ENCODE measurements at places on chromosomes 11 and 22.
A peak's percentile ranks its signal among the peaks of the same experiment; 100 is the strongest.

GRCh38 chr11:118820412-118821357 is 29.7 kb upstream of the DDX6 start:
- no peak overlapping the region for H3K4me3 ChIP-seq
- peak overlapping the region; percentile 85 for H3K27ac ChIP-seq
- no peaks in the 10 kb centered on the region for H3K27me3 ChIP-seq
- H3K4me1 ChIP-seq, result peaks cover 4% of the 10 kb centered on the region
- H3K36me3 ChIP-seq, result no peaks in the 10 kb centered on the region

- H3K36me3 ChIP-seq, result no peaks in the 10 kb centered on the region
- peaks cover 7% of the 10 kb centered on the region for H3K4me1 ChIP-seq
- H3K27ac ChIP-seq, result no peak overlapping the region
- H3K4me3 ChIP-seq, result no peak overlapping the region
Observed at GRCh38 chr11:30431127-30431814, 108.4 kb downstream of the ARL14EP start.

- no peak overlapping the region for H3K4me3 ChIP-seq
- no peak overlapping the region for H3K27ac ChIP-seq
- no peaks in the 10 kb centered on the region for H3K4me1 ChIP-seq
- H3K36me3 ChIP-seq, result no peaks in the 10 kb centered on the region
- H3K27me3 ChIP-seq, result no peaks in the 10 kb centered on the region
Observed at GRCh38 chr22:25489947-25490346, 74.5 kb upstream of the GRK3 start.

DNA sequence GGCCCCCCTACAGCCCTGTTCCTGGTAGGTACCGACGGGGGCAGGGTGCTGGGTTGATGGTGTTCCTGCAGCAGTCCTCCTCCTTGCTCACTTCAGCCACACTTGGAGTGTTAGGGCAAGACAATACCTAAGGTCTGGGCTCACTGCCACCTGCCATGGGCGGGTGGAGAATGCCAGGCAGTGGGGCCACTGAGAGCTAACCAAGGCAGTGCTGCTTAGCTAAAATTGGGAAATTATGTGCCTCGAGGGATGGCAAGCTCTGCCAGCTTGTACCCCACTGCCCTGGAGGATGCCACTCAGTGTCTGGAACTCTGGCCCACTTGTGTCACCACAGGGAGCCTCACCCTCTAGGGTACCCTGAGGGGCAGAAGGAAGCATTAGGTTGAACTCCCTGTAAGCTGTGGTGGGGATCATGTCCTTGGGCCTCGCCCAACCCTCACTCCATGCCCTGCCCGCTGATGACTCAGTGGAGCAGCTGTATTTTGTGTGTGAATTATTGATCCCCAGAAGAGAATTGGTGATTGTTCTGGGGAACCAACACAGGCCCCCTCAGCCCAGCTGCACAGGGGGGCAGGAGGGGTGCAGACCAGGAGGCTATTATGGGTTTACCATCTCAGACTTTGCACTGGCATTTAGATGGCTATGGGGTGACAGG is 17.7 kb downstream of the PHLDB1 start:
- H3K27ac ChIP-seq, result no peak overlapping the region
- no peak for DNase-seq
- H3K4me1 ChIP-seq, result peaks cover 13% of the 10 kb centered on the region

DNA sequence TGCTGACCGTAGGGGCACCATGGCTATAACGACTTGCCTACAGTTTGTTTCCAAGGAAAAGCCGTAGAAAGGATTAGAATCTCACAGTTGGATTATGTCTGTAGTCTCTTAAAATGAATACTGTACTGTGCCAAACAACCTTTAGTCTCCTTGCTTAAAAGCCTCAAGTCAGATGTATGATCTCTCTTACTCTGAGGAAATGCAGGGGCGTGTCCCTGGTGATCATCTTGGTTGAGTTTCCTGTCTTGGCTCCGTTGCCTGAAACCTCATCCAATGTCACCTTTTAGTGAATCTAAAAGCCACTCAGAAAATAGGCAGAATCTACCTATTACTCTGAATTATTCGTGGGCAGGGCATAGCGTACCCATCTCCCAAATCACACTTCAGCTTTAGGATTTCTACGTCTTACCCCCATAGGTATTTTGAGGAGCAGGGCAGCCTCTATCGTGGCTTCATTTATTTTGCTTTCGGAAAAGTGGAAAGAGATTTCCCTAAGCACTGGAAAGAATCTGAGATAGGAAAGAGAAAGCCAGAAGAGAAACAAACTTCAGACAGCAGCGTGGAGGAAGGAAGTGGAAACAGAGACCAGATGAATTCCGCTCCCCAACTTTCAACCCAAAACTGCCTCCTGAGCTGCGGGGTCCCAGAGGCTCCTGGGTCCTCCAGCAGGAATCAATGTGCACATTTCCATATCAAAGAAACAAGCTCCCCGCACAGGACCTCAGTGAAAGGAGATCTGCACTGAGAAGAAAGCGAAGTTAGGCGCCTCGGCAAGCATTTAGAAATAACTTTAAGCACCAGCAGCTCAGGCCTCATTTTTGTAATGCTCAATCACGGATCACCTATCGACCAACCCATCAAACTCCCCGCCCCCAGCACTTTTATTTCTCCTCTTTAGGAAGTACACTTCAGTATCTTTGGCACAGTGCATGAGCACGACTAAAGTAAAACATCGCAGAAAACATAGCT is 245.8 kb downstream of the ETS1 start:
- no peak overlapping the region for H3K4me3 ChIP-seq
- H3K27ac ChIP-seq, result peak overlapping the region; percentile 65
- no peaks in the 10 kb centered on the region for H3K27me3 ChIP-seq
- peak; percentile 88 for DNase-seq

- no peak for DNase-seq
- H3K27ac ChIP-seq, result no peak overlapping the region
Observed at GRCh38 chr11:45982656-45983470, 60.4 kb downstream of the LARGE2 start.

GRCh38 chr11:17762309-17762974 is 27.9 kb downstream of the KCNC1 start:
- no peaks in the 10 kb centered on the region for H3K36me3 ChIP-seq
- H3K4me1 ChIP-seq, result no peaks in the 10 kb centered on the region
- H3K4me3 ChIP-seq, result no peak overlapping the region
- no peak for DNase-seq
- H3K27me3 ChIP-seq, result no peaks in the 10 kb centered on the region
- H3K27ac ChIP-seq, result no peak overlapping the region

GRCh38 chr11:33636104-33636503 is 64.5 kb downstream of the C11orf91 start:
- H3K4me3 ChIP-seq, result no peak overlapping the region
- no peaks in the 10 kb centered on the region for H3K4me1 ChIP-seq
- H3K27me3 ChIP-seq, result peaks cover 2% of the 10 kb centered on the region
- no peak overlapping the region for H3K27ac ChIP-seq
- DNase-seq, result no peak
- H3K36me3 ChIP-seq, result no peaks in the 10 kb centered on the region

DNA sequence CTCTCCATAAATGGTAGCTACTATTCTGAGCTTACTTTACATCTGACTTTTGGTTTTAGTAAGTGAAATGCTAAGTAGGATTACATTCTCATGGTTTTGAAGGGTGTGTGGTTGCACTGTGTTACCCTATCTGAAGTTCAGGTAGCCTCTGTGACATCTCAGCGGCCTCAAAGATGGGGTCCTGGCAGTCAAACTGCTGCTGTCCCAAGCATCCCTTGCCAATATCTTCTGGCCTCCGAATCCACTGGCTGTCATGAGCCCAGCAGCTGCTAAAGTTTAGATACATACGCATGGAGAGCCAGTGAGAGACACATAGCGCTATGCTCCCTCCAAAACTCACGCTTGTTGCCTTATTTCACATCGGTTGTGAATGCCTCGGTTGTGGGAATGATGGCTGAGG is 34.9 kb downstream of the UBASH3B start:
- H3K27me3 ChIP-seq, result no peaks in the 10 kb centered on the region
- no peaks in the 10 kb centered on the region for H3K36me3 ChIP-seq
- peaks cover 34% of the 10 kb centered on the region for H3K4me1 ChIP-seq
- H3K27ac ChIP-seq, result peak overlapping the region; percentile 73
- H3K4me3 ChIP-seq, result no peak overlapping the region
- no peak for DNase-seq

DNA sequence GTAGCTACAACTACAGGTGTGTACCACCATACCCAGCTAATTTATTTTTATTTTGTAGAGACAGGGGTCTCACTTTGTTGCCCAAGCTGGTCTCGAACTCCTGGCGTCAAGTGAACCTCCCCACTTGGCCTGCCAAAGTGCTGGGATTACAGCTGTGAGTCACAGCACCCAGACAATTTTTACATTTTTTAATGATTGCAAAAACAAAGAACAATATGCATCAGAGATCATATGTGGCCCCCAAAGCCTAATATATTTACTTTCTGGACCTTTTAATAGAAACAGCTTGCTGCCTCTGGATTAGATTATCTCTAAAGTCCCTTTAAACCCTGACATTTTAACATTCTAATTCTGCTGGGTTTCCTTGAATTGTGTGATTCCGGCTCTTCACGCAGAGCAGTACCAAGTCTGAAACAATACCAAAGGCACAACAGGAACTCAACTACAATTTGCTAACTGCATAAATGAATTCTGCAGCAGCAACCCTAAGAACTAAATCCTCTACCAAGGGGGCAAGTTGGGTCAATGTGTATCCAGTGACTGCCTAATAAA is 25.0 kb downstream of the RAB30 start:
- H3K4me3 ChIP-seq, result no peak overlapping the region
- no peak for DNase-seq
- H3K36me3 ChIP-seq, result no peaks in the 10 kb centered on the region
- no peaks in the 10 kb centered on the region for H3K27me3 ChIP-seq
- no peaks in the 10 kb centered on the region for H3K4me1 ChIP-seq
- H3K27ac ChIP-seq, result no peak overlapping the region

GRCh38 chr11:132911186-132911585 is 621.1 kb downstream of the OPCML start:
- no peaks in the 10 kb centered on the region for H3K4me1 ChIP-seq
- no peak overlapping the region for H3K4me3 ChIP-seq
- no peak overlapping the region for H3K27ac ChIP-seq
- H3K36me3 ChIP-seq, result no peaks in the 10 kb centered on the region
- no peaks in the 10 kb centered on the region for H3K27me3 ChIP-seq

DNA sequence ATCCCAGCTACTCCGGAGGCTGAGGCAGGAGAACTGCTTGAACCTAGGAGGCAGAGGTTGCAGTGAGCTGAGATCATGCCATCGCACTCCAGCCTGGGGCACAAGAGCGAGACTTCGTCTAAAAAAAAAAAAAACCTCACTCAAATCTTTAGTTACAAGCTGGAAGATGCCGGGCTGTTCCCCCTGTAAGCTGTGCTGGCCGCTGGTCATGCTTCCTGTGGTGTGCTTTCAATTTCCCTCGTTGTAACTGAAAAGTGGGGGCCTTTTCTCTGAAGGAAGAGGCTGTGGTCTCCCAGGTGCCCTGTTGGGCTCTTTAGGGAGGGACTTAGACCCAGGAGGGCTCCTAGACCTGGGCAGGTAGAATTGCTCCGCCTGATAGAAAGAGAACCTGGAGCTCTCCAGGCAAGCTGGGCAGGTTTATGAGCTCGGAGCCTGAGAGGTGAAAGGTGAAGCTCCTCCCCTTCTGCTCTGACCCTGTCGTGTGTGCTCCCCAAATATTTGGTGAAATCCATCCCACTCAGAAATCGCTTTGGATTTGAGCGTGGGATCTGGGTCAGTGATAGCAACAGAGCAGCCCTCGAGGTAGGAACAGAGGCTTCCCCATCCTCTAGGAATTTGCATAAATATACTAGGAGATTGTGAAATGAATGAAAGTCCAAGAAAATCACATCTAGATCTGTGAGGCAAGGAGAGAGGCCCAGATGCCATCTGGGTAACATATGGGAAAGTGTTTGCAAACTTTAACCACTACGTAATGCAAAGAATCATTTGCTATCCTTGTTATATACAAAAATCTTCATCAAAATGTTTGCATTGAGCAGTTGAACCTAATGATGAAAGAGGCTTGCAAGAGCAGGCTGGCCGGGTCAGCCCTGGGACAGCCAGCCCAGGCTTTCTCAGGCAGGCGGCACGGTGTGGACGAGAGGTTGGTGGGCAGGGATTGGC is 154.3 kb downstream of the FBXO7 start:
- no peaks in the 10 kb centered on the region for H3K36me3 ChIP-seq
- H3K27ac ChIP-seq, result no peak overlapping the region

DNA sequence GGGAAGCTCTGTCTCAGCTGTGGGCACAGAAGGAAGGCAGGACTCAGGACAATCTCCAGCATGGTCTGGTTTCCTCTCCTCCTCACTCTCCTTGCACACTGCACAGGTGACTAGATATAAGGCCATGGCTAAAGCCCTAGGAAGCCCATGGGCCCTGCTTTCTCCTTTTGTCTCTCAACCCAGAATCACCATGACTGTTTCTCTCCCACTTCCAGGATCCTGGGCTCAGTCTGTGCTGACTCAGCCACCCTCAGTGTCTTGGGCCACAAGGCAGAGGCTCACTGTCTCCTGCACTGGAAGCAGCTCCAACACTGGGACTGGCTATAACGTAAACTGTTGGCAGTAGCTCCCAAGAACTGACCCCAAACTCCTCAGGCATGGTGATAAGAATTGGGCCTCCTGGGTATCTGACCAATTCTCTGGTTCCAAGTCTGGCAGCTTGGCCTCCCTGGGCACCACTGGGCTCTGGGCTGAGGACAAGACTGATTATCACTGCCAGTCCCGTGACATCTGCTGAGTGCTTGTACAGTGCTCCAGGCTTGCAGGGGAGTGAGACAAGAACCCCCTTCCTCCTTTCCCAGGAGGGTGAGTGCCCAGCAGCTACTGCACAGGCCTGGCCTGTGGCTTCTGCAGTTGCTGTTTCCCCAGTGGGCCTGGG is 104.0 kb upstream of the TOP3B start:
- H3K36me3 ChIP-seq, result no peaks in the 10 kb centered on the region
- DNase-seq, result no peak
- peaks cover 2% of the 10 kb centered on the region for H3K27me3 ChIP-seq
- no peak overlapping the region for H3K27ac ChIP-seq
- no peak overlapping the region for H3K4me3 ChIP-seq
- no peaks in the 10 kb centered on the region for H3K4me1 ChIP-seq

DNA sequence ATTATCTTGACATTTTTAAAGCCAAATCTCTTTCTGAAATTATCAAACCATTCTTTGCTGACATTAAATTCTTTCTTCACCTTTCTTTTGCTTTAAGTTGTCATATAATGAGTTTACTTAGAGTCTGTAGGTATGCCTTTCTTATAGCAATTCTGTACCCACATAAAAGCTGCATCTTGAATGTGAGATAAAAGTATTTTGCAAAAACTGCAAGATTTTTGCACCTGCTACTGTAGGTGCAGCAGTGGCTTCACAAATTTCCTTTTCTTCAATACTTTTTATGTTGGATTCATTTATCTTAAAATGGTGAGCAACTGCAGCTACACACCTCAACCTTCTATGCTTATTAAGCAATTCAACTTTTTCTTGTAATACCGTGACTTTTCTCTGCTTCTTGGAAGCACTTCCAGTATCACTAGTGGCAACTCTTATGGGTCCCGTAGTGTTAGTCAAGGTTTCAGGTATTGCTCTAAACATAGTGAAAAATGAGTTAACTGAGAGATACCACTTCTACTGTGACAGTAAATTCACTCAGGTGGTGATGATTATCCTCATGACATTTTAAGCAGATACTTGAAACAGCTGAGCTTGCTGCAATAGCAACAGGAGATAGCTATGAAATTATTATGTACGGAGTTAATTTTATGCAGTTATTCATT is 18.8 kb downstream of the ZFP91 start:
- H3K36me3 ChIP-seq, result peaks cover 6% of the 10 kb centered on the region
- no peak overlapping the region for H3K27ac ChIP-seq
- H3K27me3 ChIP-seq, result no peaks in the 10 kb centered on the region
- no peak for DNase-seq
- H3K4me1 ChIP-seq, result no peaks in the 10 kb centered on the region
- no peak overlapping the region for H3K4me3 ChIP-seq

Measured in natural killer cell (primary cell).